ENCODE measurements at places on chromosomes 7 and 10.
A peak's percentile ranks its signal among the peaks of the same experiment; 100 is the strongest.

DNA sequence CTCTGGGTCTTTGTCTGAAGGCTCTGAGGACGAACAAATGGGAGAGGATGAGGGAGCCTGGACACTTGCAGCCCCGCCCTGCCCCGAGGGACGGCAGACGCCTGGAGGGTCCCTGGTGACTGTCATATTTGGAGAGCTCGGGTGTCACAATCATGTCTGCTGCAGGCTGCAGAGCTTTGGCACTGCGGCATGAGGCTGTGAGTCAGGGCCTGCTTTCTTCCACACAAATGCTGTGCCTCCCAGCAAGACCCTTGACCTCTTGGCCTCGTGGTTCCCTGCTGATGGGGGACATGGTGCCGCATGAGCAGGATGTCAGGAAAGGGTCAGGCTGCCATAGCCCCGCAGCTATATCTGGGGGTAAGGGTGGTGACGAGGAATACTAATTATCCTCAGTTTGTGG is 64.9 kb upstream of the PPIF start:
- no peak for DNase-seq

- no peak for DNase-seq
These were observed 6.6 kb downstream of the NIPSNAP2 start for GRCh38 chr7:55970978-55971377.

GRCh38 chr10:97071496-97071895 is 114.3 kb downstream of the SLIT1 start:
- no peak for DNase-seq

DNA sequence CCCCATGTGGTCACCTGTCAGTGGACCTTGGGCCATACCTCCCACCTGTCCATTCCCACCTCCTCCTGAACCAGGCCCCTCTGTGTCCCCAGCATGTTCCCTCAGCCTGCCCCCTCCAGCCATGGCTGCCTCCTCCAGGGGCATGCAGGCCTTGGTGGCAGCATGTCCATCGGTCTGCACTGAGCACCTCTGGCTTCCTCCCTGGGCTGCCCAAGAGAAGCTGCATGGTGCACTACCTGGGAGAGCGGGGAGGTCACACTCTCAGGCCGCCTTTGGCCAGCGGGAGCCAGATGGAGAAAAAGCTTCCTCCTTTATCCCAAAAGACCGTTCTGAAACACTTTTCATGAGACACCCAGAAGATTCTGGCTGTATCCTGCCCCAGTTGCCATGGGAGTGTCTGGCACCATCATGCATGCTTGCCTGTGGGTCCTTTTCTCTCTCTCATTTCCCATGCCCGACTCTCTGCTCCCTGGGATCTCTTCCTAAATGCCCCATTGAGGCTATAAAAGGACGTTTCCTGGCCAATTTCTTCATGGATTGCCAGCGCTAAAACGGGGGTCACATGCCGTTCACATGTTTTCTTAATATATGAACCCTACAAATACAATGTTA is 45.5 kb upstream of the MGMT start:
- no peak for DNase-seq

DNA sequence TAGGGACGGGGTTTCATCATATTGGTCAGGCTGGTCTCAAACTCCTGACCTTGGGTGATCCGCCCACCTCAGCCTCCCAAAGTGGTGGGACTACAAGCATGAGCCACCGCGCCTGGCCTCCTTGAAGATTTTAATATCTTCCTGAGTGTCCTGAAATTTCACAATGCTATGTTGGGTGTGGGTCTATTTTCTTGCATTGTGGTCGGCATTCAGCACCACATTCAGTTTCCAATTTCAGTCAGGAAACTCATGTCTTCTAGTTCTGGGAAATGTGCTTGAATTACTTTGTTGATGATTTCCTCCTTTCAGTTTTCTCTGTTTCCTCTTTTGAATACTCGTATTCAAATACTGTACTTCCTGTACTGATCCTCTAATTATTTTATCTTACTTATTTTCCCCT is 49.3 kb upstream of the IL6 start:
- DNase-seq = no peak

DNA sequence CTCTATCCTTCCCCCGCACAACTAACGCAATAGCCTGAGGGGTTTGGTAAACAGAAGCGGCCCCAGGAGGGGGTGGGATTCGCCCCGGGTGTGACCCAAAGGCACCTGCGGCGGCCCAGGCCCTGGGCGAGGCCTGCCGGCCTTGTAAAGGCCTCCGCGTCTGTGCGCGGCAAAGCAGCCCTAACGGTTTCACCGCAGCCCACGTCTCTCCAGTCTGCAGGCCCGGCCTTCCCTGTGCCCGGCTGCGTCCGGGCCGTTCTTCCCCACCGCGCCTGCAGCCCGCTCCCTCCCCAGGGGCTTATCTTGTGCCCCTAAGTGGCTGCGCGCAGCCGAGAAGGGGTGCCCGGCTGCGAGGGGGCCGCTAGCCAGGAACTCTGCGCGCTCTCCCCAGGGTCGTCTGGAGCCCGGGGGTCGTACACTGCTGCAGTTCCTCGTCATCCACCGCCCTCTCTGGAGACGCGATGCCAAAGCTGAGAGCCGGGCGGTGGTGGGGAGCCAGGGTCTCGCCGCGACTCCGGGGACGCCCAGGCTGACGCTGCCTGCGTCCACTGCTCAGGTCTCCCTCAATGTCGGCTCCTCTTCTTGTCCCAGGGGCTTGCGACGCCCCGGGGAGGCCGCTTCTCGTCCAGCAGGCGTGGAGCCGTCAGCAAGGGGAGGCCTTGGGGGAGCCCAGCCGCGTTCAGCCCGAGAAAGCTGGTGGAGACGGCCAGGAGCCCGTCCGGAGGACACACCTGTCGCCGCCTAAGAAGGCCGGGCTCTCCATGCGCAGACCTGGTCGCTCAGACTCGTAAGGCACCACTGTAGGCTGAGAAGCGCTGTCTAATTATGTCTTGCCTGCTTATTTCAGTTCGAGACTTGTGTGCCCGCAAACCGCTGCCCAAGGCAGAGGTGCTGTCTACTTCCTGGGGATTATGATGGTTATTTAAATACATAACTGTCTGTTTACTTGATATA is 132.3 kb downstream of the SPAG6 start:
- DNase-seq = no peak

DNA sequence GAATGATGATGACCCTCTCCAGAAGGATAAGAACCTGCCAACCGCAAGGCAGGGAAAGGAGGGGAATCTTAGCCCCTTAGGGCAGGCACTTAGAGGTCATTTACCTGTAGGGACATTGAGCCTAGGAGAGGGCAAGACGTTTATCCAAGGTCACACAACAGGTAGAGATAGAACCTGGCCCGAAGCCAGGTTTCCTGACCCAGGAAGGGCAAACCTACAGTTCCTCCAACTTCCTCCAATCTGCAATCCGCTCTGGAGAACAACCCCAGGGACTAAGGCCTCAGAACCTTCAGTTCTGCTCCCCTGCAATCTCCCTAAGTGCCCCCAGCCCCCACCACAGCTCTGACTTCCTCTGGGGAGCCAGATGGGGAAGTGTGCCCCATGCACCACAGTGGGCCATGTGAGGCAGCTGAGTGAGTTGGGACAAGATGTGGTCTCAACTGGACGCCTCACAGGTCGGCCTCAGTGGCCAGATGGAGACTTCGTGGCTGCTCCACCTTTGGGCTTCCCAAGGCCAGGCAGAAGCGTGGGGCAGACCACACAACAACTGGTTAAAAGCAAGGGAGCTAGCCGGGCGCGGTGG is 1.4 kb upstream of the PSAP start:
- no peak for DNase-seq

GRCh38 chr7:94701555-94701973 is 45.6 kb upstream of the SGCE start:
- peak; percentile 93 for DNase-seq

- no peak for DNase-seq
These were observed 19.7 kb downstream of the MET start for GRCh38 chr7:116691664-116692063.

- DNase-seq = no peak
These were observed 92.7 kb downstream of the FAM53B start for GRCh38 chr10:124651402-124651891.

- peak; percentile 41 for DNase-seq
These were observed 591 bp downstream of the UBE2H start for GRCh38 chr7:129952086-129952652.

- DNase-seq = no peak
These were observed 622 bp downstream of the DYNC1I1 start for GRCh38 chr7:95772771-95773581.

DNA sequence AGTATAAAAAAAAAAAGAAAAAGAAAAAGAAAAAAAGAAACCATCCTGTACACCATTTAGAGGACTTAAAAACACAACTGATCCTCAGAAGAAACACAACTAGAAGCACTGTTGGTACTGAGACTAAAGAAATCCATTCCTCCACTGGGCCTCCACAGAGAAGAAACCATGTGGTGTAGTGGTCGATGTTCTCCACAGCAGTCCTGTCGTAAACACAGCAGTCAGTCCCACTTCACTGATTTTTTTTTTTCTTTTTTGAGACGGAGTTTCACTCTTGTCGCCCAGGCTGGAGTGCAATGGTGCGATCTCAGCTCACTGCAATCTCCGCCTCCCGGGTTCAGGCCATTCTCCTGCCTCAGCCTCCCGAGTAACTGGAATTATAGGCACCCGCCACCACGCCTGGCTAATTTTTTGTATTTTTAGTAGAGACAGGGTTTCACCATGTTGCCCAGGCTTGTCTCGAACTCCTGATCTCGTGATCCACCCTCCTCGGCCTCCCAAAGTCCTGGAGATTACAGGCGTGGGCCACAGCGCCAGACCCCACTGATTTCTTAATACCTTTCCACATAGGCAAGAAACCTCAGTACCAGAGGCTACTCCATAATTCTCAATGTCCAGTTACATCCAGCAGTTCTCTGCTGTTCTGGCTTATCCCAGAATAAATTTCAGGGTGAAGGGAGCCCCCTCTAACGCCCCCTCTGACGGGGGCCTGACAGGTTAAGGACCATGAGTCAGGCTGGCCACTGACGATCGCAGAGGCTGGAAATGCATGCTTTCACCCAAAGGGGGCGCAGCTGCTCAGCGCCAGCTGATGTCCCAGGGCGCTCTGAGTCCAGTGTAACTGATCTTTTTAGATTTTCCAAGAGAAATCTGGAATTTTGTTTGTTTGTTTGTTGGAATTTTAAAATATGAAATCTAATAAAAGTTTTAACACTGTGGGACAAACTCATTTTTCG is 24.8 kb upstream of the FFAR4 start:
- DNase-seq = no peak

- no peak for DNase-seq
These were observed 27.8 kb downstream of the GLUD1 start for GRCh38 chr10:87066865-87067264.

GRCh38 chr7:130488392-130489139 is 3.3 kb upstream of the MEST start:
- DNase-seq = no peak

DNA sequence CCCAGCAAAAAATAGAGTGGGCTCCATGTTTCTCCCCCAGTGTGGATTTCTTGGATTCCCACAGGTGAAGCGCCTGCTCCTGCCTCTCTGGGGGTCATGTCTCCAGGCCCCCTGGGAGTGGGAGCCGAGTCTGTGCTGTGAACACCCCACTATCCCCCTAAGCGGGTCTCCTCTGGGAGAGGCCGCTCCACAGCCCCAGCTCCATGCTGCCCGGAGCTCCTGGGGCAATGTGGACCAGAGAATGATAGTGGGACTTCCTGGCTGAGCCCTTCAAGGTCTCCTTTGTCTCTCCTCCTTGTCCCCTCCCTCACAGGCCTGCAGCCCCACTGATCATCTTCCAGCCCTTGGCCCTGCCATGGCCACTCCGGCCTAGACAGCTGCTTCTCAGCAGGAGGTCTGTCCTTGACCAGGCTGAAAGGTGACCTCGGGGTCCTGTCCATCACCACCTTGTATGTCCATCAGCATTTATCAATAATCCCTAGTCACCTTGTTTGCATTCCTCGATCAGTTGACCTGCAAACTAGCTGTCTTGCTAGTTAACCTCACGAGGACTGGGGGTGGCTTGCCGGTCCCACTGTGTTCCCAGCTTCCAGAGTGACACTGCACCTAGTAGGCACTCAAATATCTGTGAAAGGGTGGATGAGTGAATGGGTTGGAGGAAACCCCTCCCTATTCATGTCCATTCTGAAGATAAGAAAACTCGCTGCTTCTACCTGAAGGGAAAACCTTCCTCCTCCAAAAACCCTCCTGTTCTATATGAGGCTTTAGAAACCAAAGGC is 776 bp upstream of the CALML3 start:
- no peak for DNase-seq

DNA sequence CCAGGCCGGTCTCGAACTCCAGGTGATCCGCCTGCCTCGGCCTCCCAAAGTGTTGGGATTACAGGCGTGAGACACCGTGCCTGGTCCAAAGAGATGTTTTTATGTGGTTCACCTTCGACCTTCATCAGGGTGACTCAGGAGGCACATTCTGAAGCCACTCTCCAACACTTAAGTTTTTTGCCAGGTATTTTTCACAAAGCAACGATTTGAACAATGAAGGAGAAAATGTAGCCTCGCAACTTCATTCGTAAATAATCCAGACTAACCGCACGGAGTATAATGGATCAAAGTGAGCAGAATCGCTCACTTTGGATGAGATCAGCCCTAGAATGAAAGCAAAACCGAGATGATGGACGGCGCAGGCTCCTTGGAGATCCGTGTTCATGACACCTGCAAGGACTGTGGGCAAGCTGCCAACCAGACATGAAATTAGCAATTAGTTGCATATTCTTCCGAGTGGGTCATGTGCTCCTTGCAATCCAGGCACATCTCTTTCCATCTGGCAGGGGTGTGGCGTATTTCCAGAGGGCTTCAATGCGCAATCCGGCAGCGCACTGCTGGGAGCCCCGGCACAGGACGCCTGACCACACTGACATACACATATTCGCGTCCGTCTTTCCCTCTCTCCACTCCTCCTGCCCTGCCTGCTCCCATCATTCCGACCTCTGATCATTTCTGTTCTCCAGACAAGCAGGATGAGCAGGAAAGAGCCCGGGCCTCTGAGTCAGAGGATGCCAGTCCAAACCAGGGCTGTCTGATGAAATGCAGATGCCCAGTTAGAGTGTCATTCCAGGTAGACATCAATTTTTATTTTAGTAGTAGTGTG is 148.4 kb downstream of the KLF6 start:
- DNase-seq = no peak

DNA sequence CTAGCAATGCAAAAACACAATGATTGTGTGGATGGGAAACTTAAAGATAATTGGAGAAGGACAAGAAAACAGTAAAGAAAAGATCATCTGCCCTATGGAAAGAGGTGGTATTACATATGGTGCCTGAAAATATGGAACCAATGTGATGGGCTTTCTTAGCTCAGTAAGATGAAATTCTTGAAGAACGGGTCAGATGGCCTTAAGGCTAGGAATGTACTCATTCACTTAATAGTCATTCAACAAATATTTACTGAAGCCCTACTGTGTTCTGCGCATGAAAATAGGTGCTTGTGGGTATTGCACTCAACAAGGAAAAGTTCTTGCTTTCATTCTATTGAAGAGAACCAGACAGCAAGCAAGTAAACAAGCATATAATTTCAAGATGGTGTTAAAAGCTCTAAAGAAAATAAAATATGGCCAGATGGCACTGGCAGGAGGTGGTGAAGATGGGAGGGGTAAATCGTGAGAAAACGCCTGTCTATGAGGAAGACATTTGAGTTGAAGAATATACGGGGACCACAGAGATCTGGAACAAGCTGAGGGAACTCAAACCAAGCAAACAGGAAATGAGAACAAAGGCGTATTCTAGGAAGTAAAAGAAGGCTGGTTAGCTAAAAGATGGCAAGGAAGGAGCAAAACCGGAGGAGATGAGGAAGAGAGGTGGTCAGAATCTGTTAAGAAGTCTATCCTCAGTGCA is 179.7 kb downstream of the ANK3 start:
- DNase-seq = no peak

- DNase-seq = peak; percentile 4
These were observed 26.2 kb upstream of the ECHDC3 start for GRCh38 chr10:11715815-11716494.

- DNase-seq = no peak
These were observed 1019.4 kb downstream of the KCNMA1 start for GRCh38 chr10:76618171-76618570.

- DNase-seq = no peak
These were observed 168.3 kb upstream of the MBL2 start for GRCh38 chr10:52940921-52941320.
